Pulmonary artery endothelial cell (primary cell): ENCODE measurements at places on chromosomes 6 and 20.

- no peak for DNase-seq
Measured at GRCh38 chr20:54197621-54198604, 10.0 kb upstream of the PFDN4 start.

GRCh38 chr6:43820486-43820885, 50.5 kb downstream of the VEGFA start:
- DNase-seq: no peak

DNA sequence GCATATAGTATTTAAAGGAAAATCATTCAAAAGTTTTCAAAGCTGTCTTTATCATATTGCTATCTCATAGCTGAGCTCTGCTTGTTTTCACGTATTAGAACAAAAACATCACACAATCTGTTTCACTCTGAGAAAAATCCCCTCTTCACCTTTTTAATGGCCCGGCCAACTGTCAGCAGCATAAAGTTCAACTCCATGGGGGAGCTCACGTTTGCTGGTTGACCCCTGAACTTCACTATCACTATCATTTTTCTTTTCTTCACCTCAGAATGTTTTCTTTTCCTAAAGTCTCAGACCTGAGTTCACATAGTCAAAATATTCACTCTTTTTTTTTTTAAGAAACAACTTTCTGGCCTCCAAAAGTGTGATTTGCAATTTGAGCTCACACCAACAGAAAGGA, 374.4 kb upstream of the MARCKS start:
- DNase-seq: no peak

GRCh38 chr6:34813028-34813713, 21.3 kb downstream of the BLTP3A start:
- no peak for DNase-seq

DNA sequence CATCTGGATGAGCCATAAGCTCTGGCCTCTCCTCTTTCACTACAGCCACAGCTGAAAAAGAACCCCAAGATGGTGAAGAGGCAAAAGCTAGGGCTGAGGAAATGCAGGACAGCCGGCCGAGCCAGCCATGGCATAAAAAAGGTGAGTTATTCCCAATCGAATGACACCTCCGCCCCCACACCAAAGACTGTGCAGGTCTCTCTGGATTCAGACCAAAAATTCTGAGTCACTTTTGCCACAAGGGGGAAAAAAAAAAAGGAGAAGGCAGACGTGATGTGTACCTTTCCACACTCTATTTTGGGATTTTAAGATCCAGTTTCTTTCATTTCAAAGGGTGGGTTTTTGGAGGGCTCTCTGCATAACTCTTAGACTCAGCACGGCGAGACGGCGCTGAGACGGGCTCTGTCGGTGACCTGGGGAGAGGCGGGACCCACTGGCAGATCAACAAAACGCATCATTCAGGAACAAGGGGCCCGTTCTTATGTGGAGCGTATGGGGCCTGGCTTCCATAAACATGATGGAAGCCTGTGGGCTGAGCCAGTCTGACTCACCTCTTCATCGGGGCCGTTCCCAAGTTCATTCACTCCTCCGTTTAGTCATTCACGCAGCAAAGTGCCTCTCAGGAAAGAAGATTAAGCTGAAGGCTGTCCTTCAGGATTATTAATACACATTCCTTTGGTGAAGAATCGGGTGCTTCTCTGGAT, 54.8 kb downstream of the NFATC2 start:
- no peak for DNase-seq

GRCh38 chr6:43076464-43077332, 584 bp downstream of the PTK7 start:
- DNase-seq: no peak

DNA sequence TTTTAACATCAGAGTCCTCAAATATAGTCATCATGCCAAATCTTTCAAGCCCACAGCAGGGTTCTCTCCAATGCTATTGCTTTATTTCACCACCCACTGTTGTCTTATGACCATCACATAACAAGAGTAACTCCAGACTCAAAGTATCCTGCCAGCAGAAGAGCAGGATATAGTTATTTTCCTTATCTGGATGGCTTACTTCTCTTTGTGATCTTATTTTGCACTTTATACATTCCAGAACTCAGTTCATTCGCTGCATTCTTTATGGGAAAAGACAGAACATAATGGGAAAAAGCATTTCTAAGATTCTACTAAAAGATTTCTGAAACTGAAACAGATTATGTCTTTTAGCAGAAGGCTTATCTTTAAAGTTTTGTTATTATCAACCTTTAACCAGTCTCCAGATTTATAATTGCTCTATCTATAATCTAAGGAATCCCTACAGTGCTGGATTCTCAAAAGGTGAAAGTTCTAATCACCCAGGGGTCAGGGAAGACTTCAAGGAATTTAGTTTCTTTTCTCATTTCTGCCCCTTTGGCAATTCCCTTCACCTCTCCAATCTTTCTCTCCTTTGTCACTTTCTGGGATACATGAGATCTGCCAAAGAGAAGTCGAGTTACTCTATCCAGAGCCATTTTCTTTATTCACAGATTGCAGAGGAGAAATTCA, 190.4 kb downstream of the TPBG start:
- DNase-seq: no peak

- peak; percentile 13 for DNase-seq
Measured at GRCh38 chr6:139708337-139709199, 334.1 kb upstream of the CITED2 start.

- DNase-seq: no peak
Measured at GRCh38 chr6:140044626-140045025, 670.2 kb upstream of the CITED2 start.

DNA sequence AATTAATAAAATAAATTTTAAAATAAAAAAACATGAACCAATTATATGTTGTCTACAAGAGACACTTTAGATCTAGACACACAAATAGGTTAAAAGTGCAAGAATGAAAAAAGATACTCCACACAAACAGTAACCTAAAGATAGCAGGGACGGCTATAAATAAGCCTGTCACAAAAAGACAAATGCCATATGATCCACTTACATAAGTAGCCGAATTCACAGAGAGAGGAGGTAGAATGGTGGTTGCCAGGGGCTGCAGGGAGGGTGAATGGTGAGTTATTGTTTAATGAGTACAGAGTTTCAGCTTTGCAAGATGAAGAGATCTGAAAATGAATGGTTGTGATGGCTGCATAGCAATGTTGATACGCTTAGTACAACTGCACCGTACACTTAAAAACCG, 32.7 kb downstream of the KATNA1 start:
- no peak for DNase-seq

DNA sequence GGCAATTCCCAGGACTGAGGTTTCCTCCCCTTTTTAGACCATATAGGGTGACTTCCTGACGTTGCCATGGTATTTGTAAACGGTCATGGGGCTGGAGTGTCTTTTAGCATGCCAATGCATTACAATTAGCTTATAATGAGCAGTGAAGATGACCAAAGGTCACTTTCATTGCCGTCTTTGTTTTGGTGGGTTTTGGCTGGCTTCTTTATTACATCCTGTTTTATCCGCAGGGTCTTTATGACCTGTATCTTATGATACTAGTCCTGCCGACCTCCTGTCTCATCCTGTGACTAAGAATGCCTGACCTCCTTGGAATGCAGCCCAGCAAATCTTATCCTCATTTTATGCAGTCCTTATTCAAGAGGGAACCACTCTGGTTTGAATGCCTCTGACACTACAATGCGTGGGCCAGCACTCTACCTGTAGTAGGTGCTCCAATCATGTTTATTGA, 190.1 kb downstream of the KCNQ5 start:
- DNase-seq: no peak

GRCh38 chr6:128966934-128967333, 84.0 kb downstream of the LAMA2 start:
- DNase-seq: no peak

- DNase-seq: no peak
Measured at GRCh38 chr20:10219452-10219791, 792 bp downstream of the SNAP25 start.

DNA sequence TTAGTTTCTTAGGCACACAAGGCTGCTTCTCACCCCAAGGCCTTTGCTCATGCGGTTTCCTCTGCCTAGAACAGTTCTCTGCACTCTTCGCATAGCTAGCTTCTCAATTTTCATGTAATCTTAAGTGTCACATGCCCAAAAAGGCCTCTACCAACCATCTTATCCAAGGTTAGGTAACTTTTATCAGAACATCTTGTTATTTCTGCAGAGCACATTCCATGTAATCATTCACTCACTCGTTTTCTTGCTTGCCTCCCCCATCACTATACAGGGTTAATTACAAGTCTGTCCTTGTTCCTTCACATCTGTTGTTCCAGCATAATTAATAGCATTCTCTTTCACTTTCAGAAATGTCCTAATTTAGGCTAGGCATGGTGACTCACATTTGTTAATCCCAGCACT, 53.8 kb downstream of the NCOA6 start:
- no peak for DNase-seq

DNA sequence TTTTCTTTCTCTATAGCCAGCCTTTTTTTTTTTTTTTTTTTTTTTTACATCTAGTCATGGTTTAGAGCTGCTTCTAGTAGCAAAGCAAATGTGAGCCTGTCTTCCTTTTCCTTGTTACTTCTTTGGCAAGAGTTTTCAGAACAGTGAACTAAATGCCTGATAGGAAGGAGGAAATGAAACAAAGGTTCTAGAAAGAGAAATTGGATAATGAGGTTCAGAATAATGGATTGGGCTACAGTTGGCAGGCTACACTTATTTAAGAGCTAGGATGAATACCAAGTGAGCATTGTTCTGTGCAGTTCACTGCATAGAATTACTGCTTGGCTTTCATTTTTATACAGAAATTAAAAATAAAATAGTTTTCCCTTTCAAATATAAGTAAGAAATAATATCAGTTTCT, 78.6 kb downstream of the HIVEP1 start:
- no peak for DNase-seq

- DNase-seq: no peak
Measured at GRCh38 chr20:40633123-40633850, 55.7 kb downstream of the MAFB start.

DNA sequence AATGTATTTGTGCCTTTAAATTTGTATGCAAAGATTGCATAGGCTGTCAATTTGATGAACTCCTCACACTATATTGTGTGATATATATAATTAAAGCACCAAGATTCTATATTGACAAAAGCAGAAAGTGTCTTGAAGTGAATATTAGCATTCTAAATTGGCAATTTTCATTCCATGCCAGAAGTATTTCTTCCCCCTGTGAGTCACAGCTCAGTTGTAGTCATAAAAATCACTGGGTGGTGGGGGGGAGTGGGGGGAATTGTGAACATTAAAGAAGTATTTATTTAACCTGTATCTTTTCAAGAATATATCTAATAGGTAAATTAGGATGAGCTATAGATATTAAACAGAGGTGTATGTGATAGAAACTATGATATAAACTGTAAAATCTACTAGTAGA, 3.1 kb upstream of the ARMC2 start:
- no peak for DNase-seq

- DNase-seq: no peak
Measured at GRCh38 chr6:53894091-53894490, 99.3 kb downstream of the LRRC1 start.

- no peak for DNase-seq
Measured at GRCh38 chr6:3392930-3393835, 63.7 kb downstream of the SLC22A23 start.

- no peak for DNase-seq
Measured at GRCh38 chr6:148055419-148055818, 287.2 kb upstream of the SASH1 start.

- DNase-seq: no peak
Measured at GRCh38 chr20:39886650-39887190, 802.3 kb downstream of the MAFB start.

GRCh38 chr20:35695978-35696377, 3.2 kb downstream of the NFS1 start:
- no peak for DNase-seq

- no peak for DNase-seq
Measured at GRCh38 chr6:5937936-5938706, 68.6 kb downstream of the NRN1 start.

DNA sequence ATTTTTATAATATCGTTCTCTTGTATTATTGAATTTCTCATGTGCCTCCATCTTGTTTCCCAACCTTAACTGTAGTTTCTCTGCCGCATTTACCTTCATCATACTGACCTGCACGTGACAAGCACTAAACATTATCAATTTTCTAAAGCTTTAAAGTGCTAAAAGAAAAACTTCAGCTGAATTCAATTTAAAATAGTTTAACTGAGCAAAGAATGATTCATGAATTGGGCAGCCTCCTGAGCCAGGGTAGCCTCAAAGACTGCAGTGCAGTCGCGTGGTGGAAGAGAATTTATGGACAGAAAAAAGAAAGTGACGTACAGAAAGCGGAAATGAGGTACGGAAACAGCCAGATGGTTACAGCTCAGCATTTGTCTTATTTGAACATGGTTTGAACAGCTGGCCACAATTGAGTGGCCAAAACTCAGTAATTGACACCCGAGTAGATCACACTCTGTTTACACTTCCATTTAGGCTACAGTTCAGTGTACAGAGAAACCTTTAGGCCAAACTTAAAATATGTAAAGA, 4.2 kb upstream of the ZDHHC14 start:
- no peak for DNase-seq

- DNase-seq: no peak
Measured at GRCh38 chr6:2579241-2579761, 171.4 kb downstream of the MYLK4 start.

DNA sequence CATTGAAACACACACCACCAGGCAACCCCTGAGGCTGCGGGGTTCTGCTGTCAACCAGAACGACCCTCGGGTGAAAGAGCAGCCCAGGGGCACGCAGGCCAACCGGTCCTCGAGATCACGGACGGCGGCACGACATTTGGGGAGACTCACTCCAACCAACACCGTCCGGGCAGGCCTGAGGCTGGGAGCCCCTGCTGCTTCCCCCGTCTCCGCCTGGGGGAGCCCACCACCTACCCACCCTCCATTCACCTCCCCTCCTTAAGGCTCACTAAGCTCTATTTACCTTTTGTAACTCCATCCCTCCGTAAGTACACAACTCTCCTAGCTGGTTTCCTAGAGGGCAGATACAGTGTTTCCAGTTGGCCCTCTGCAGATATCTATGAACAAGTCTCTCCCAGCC, 971.3 kb upstream of the DEFB115 start:
- no peak for DNase-seq

GRCh38 chr6:74280130-74280692, 584.2 kb downstream of the CD109 start:
- DNase-seq: no peak

DNA sequence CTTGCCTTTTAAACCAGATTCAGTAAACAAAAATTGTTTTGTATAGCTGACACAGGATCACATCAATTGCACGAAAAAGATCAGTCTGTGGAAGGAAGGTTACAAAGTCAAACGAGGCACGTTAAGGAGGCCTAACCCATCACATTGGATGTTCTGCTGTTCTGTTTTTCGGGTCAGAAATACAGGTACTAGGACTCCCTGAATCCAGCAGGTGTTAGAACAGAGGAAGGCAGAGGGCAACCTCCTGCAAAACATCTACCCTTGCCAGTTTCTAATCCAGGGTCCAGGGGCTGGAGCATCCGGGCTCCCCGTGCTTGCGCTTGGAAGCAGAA, 64.6 kb downstream of the PLG start:
- DNase-seq: no peak

DNA sequence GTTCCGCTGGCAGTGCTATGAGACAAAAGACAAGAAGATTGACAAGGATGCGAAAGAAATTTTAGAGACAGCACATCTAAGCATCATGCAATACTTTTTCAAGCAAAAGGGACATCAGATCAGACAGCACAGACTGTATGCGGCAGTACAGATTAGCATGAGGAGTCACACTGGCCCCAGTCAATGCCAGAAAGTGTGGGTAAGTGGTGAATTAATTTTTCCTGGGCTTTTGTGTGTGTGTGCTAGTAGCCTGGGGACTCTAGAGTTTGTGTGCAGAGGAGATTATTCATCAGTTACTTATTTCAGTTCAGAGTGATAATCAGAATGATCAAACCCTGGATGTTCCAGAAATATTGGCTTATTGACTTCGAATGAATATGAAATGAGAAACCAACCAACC, 47.2 kb downstream of the LAMA4 start:
- no peak for DNase-seq

GRCh38 chr6:119978274-119978889, 628.8 kb upstream of the MAN1A1 start:
- no peak for DNase-seq
